ENCODE measurements at places on chromosomes 11 and 22.

DNA sequence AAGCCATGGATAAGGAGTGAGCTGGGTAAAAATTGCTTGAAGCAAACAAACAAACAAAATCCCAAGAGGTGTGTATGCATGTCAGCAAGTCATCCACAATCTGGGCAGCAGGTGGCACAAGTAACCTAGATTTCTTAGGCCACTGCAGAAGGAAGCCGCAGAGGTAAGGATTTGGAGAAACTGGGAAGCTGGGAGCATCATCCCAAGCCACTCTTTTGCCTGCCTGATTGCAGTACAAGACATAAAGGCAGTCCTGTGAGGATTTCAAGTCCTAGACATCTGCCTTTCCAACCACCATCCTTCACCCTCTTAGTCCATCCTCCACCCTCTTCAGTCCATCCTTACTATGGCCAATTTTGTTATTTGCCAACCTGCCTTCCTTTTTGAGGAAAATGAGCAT, 67.2 kb upstream of the BMAL1 start:
- peak; percentile 91 for DNase-seq

DNA sequence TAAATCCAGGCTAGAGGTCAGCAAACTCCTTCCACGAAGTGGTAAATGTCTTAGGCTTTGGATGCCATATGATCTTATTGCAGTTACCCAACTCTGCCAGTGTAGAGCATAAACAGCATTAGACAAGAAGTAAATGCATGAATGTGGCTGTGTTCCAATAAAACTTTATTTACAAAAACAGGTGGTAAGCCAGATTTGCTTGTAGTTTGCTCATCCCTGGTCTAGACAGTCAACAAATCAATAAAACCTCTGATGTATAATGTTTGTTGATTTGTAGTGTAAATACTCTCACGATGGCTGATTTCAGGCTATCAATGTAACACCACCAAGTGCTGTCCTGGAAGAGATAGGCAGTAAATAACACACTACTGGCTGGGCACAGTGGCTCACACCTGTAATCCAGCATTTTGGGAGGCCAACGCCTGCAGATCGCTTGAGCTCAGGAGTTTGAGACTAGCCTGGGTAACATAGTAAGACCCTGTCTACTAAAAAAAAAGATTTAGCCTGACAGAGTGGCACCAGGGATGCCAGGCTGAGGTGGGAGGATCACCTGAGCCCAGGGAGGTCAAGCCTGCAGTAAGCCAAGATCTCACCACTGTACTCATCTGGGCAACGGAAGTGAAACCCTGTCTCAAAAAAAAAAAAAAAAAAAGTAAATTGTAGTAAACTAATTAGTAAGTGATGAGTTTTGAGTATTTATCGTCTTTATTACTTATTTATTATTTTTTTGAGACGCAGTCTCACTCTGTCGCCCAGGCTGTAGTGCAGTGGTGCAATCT, 6.9 kb upstream of the CATSPER1 start:
- no peak for DNase-seq

DNA sequence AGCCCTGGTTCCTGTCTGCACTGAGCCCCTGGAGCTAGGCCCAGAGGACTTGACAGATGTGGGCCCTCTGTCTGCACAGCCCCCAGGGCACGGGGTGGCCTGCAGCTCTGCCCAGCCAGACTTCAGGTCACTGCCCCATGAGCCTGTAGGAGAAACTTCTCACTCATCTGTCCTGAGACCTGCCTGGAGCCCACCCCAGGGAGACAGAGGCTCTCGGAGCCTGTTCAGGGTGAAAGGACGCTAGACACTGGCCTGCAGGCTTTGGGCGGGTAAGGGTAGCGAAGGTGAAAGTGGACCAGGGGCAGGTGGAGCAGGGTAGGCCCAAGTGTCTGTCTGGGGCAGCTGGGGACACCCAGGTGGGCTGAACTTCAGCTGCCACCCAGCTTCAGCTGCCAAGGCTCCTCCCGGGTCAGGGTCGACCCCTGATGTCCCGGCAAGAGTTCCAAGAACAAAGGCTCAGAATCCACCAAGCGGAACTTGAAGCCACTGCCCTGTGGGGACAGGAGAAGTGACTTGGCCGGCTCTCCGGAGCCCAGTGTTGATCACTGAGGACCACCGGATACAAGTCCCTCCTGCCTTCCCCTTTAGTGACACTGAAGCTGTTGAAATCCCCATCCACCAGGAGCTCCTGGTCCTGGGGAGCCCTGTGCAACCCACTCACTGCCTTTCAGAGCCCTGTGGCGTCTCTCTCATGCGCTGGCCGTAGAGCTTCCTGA, 90.3 kb downstream of the KCNQ1 start:
- no peak for DNase-seq

- DNase-seq = no peak
Observed at GRCh38 chr22:46600273-46600796, 19.9 kb upstream of the GRAMD4 start.

- no peak for DNase-seq
Observed at GRCh38 chr11:803770-804598, 1.0 kb downstream of the PIDD1 start.

DNA sequence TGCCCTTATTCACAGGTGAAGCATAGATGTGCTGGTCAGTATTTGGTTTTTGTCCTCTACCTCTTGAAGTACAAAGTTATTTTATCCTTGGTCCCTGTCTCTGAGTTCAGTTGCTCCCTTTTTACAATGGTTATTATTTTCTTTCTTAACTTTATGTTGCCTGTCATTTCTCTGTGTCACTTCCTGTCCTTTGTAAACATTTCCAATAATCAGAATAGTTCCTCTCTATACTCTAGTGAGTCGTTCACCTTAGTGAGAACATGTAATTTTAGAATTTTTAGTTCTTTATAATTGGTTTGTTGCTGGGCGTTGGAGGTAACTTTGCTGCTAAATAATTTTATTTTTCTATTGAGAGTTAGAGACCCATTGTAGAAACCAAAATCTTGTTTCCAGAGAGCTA, 16.0 kb downstream of the CSTPP1 start:
- DNase-seq = no peak

GRCh38 chr11:75024068-75024449, 35.3 kb downstream of the NEU3 start:
- DNase-seq = no peak

- DNase-seq = no peak
Observed at GRCh38 chr11:12968826-12969225, 40.3 kb upstream of the RASSF10 start.

- no peak for DNase-seq
Observed at GRCh38 chr11:123338266-123338800, 91.7 kb upstream of the GRAMD1B start.

GRCh38 chr11:76327202-76327601, 53.7 kb downstream of the THAP12 start:
- no peak for DNase-seq

- no peak for DNase-seq
Observed at GRCh38 chr22:46582281-46582933, 37.8 kb upstream of the GRAMD4 start.

GRCh38 chr11:23280088-23280487, 419.8 kb upstream of the CCDC179 start:
- DNase-seq = peak; percentile 14

- DNase-seq = no peak
Observed at GRCh38 chr22:26168939-26169314, 335 bp upstream of the SEZ6L start.

DNA sequence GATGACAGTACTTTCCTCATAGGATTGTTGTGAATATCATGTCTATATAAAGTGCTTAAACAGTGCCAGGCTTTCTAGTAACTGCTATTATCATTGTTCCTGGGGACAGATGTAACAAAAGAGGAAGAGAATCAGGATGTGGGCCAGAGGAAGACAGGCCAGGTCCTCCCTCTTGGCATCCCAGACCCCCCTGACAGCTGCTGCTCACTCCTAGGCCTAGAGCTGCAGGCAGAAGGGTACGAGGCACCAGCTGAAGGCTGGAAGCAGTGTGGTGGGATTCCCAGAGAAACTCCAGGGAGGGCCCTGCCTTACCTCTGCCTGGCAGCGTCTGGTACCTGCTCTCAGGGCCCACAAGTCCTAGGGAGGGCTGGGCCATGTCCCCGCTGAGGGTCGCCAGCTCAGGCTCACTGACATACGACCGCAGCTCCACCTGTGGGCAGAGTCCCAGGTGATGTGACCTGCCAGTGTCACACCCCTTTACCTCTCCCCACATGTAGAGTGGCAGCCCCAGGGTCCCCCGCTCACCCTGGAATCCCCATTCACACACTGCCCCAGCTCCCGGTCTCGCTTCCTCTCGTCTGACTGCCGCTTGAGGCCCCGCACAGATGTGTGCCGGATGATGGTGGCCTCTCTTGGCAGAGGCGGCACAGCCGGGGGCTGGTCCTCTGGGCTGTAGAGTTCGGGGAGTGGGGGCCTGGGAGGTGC, 52.2 kb downstream of the C11orf58 start:
- DNase-seq = no peak

- peak; percentile 2 for DNase-seq
Observed at GRCh38 chr11:65853246-65853979, 4.6 kb downstream of the CFL1 start.

- DNase-seq = no peak
Observed at GRCh38 chr11:19711911-19712280, 741 bp upstream of the NAV2 start.

- DNase-seq = no peak
Observed at GRCh38 chr11:107243929-107244328, 213.7 kb downstream of the CWF19L2 start.

DNA sequence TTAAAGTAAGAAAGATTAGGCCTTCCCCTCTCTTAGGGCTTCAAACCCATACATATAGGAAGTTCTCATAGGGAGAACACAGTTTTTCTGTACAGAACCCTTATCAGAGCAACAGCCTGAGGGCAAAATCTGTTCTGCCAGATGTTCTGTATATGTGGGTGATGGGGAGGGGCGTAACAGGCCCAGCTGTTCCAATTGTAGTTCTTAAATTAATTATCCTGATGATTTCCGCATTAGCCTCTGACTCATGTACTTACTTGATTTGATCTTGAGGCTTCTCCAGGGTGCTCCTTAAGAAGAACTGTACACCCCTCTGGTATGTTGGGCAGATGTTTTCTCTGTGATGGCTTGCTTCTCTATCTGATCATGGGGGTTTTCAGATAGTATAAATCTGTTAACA, 123.1 kb upstream of the C11orf87 start:
- no peak for DNase-seq

DNA sequence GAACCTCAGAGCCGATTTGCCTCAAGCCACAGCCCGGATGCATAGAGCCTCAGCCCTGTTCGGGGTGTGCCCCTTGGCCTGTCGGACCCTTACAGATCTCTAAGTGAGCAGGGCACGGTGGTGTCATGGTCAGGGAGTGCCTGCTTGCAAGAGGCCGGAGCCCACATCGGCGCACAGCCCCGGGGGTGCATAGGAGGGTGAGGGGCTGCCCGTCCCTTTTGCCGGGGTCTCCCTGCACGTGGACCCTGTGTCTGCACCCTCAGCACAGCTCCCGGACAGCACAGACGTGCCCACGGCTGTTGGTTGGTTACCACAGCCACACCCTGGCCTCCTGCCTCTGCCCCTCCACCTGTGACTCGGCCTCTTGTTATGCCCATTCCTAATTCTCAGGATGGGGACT, 6.5 kb downstream of the RAB36 start:
- DNase-seq = peak; percentile 14

DNA sequence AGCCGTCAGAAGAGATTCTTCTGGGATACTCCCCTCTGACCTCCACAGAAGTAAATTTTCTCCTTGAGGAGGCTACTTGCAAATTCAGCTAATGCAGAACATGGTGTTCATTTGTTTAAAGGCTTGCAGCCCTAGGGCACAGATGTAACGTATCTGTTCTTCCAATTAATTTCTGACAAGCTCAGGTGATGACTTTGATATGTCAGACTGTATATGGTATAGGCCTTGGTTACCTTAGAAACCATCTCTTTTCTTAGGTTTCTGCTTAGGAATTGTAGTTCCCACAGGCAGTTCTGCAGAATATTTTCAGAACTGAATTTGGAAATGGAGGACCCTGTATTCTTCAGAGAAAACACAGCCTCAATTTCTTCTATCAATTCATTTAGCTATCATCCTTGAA, 117.1 kb downstream of the DDX10 start:
- DNase-seq = no peak

DNA sequence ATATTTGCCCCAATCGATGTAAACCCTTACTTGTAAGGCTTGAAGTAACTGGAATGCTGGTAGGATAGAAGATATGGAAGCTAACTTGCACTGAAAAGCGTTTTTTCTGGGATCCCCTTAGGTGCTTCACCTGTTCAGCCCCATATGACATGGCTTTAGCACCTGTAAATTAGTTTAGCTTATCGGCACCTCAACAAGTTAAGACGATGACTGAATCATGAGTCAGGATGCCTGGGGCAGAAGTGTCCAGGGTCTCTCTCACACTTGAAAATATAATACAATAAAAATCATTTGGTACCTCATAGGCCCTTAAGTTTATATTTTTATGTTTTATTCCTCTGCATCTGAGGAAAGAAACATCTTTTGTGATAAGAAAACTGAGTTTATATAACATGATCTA, 409.2 kb upstream of the LRRC4C start:
- no peak for DNase-seq

- no peak for DNase-seq
Observed at GRCh38 chr11:94297985-94298576, 6.3 kb upstream of the IZUMO1R start.

Measured in astrocyte of the hippocampus (primary cell).